ENCODE measurements at places on chromosomes 4 and X.

GRCh38 chrX:75327607-75328006 lies 53.7 kb downstream of the UPRT start:
- no peak for DNase-seq

GRCh38 chrX:115226929-115227328 lies 7.0 kb downstream of the LRCH2 start:
- DNase-seq, result no peak

GRCh38 chrX:108270280-108270679 lies 167.9 kb downstream of the COL4A6 start:
- DNase-seq, result no peak

- DNase-seq, result no peak
Observed at GRCh38 chr4:113744667-113745240, 16.8 kb downstream of the CAMK2D start.

DNA sequence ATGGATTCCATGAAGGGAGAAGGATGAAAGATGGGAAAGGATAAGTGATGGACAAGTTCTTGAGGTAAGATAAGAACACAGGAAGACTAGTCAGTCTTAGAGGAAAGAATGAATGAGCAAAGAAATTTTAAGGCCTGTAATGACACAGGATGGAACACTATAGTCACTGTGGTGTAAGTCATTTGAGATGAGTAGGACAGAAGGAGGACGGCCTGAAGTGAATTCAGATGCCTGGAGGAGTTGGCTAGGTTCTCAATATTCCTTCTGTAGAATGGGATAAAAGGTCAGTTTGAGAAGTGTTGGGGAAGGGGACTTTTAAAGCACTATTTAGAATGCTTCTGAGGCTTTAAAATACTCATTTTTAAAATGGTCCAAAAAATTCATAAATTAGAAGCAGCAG lies 3.9 kb downstream of the MSMO1 start:
- no peak for DNase-seq

DNA sequence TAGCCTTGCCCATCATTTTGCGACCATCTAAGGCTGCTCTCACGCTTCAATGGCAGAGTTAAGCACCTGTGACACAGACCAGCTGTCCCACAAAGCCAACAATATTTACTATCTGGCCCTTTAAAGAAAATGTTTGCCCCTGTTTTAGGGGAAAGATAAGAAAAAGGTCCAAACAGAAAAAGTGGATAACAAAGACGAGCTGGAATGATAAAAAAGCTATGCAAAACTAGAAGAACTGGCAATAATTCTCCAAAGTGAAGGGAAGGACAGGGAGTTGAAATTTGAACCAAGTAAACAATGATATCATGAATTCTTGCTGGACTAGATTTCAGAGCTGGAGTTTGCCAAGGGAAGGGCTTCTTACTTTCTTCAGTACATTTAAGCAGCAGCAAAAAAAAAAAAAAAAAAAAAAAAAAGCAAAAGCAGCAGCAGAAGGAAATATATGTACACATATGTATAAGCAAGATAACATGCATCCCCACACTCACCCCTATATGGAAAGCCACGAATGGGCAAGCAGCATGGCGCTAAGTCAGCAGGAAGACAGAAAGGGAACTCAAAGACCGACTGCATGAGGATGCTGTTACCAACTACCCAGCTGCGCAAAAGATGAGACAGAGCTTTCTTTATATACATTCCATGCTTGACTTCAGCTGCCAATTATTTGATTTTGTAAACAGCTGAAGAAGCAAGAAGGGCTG lies 12.5 kb downstream of the TRAPPC2 start:
- no peak for DNase-seq

- DNase-seq, result no peak
Observed at GRCh38 chr4:19562456-19562855, 689.2 kb upstream of the SLIT2 start.

GRCh38 chrX:154002215-154002719 lies 17.4 kb downstream of the IRAK1 start:
- peak; percentile 56 for DNase-seq

DNA sequence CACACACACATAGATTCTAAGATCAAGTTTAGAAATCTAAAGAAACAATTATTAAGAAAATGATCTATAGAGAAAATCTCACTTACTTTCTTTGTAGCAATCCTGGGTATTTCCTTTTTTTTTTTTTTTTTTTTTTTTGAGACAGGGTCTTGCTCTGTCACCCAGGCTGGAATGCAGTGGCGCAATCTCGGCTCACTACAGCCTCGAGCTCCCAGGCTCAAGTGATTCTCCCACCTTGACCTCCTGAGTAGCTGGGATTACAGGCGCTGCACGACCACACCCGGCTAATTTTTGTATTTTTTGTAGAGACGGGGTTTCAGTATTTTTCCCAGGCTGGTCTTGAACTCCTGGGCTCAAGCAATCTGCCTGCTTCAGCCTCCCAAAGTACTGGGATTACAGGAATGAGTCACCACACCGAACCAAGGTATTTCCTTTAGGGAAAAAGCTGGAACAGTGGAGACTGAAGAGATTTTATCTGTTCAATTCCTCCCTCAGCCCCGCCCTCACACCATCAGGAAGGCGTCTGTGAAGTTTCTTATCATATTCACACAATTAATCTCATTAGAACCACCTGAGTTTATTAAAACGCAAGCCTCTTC lies at the start of gene TRIML2:
Gene TRIML2, minus strand, starts transcription at position 447 of the 599 bp plus-strand sequence. CDS start 4,235 bp downstream, outside the sequence.
- DNase-seq, result no peak

DNA sequence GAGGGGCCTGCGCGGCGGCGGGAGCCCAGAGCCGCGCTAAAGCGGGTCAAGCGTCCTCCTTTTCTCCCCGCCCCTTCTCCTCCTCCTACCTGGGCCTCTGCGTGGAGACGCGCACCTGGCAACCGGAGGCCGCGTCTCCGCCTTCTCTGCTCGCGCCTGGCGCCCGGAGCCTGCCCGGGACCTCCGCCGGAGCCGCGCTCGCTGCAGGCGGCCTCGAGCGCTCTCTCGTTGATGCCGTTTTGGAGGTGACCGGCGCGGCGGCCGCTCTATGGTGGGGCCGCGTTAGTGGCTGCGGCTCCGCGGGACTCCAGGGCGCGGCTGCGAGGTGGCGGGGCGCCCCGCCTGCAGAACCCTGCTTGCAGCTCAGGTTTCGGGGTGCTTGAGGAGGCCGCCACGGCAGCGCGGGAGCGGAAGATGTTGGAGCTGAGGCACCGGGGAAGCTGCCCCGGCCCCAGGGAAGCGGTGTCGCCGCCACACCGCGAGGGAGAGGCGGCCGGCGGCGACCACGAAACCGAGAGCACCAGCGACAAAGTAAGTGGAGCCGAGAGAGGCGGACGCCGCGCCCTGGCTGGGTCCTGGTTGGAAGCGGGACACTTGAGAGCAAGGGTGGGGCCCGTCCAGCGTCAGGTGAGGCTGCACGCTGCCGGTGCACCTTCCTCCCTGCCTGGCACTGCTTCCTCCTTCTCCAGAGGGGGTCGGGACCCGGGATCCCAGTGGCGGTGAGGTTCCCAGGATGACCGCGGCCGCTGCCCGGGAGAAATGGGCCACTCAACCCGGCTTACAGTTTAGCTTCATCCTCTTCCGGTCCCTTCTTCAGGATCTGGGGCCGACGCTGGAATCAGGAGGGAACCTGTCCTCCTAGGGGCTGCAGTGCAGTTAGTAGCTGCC lies at the start of gene CDS1:
Gene CDS1, plus strand, starts transcription at position 140 of the 888 bp plus-strand sequence. Its CDS starts 275 bp downstream, at position 415.
- DNase-seq, result peak; percentile 3

- no peak for DNase-seq
Observed at GRCh38 chr4:187235456-187236170, 512.0 kb upstream of the FAT1 start.

DNA sequence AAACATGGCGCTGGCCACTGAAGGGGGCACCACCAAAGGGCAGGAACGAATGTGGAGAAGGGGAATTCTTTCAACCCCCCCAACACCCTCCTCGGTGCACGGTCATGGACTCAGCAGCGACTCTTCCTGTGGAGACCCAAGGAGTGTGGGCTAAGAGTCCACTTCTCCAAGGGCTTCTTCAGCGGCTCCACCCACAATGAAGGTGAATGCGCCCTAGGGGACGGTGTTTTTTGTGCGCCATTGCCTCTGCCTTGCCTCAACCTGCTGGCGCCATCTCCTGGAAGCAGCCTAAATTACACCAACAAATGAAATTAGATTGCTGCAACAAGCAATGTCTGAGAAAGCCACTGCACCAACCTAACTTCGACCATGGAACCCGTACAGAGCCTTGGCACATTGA lies 169.2 kb upstream of the MAGEB18 start:
- no peak for DNase-seq

GRCh38 chr4:71827826-71828225 lies 43.9 kb upstream of the GC start:
- DNase-seq, result no peak

- no peak for DNase-seq
Observed at GRCh38 chrX:78532363-78532762, 126.8 kb downstream of the RTL3 start.

- DNase-seq, result no peak
Observed at GRCh38 chrX:40383969-40384368, 196.8 kb upstream of the ATP6AP2 start.

DNA sequence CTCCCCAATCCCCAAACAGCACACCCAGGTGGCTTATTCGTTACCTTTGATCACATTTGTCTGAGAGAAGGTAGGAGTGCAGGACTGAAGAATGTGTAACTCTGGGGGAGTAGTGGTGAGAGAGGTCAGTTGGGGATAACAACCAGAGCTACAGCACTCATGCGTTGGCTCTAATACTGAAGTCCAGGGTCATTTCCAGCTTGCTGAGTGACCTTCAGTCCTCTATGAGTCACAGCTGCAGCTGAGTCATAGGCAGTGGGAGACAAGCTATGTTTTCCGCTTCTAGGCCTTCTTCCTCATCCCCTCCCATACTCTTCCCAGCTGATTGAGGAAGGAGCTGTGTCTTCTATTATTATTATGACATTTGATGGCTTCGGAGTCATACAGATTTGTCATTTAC lies 31.6 kb upstream of the CT47C1 start:
- DNase-seq, result no peak

- no peak for DNase-seq
Observed at GRCh38 chr4:110994781-110995180, 371.9 kb upstream of the PITX2 start.

DNA sequence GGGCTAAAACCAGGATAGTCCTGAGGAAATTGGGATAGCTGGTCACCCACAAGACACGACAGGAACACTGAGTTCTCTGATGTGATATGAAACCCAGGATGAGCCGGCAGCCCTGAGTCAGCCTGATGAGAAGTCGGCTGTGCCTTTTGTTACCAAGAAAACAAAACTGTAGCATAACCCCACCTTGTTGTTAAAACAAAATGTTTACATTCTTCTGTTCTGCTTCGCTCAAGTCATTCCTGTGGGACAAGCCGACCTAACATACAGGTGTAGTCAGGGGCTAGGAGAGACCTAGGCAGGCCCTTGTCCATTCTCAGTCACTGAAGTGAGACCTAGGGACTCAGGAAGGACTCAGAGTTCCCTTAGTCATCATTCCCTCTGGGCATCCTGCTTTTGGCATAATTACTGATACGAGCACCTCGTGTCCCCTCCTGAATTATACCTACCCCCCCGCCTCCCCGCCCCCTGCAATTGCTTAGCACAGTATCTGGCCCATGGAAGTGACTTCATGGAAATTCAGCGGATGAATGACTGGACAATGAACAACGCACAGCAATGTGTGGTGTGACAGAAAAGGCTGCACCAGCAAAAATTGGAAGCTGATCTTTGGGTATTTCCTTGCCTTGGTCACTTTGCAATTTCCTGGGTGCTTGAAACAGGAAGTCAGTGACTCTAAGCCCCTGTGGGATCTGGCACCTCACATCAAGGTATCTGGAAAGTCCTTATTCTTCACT lies 31.9 kb upstream of the TLR2 start:
- no peak for DNase-seq

DNA sequence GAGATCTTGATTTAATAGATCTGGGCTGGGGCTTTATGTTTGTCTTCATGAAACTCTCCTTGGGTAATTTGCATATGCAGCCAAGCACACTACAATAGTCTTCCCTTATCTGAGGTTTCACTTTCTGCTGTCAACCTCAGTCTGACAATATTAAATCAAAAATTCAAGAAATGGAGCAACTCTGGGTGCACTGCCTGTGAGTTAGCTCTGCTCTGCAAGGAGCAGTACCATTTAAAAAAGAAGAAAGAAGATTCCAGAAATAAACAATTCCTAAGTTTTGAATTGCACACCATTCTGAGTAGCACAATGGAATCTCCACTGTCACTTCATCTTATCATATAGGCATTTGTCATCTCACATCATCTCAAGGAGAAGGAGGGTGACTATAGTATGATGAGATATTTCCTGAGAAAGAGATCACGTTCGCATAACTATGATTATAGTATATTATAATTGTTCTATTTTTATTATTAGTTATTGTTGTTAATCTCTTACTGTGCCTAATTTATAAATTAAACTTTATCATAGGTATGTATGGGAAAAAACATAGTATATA lies 9.4 kb downstream of the FNIP2 start:
- DNase-seq, result peak; percentile 9

DNA sequence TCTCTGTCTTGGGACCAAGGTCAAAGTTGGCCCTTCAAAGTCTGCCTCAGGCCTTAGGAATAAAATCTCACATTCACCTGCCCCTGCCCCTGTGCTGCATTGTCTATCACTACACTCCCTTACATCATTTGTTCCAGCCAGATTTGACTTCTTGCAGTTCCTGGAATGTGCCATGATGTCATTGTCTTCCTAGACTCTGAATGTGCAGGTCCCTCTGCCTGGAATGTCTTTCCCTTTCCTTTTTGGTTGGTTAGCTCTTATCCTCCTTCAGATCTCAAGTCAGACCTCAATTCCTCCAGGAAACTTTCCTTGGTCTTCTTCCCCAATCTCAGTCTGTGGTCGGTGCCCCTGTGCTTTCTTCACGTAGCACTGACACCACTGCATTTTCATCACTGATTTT lies 67.7 kb upstream of the EFNB1 start:
- no peak for DNase-seq

DNA sequence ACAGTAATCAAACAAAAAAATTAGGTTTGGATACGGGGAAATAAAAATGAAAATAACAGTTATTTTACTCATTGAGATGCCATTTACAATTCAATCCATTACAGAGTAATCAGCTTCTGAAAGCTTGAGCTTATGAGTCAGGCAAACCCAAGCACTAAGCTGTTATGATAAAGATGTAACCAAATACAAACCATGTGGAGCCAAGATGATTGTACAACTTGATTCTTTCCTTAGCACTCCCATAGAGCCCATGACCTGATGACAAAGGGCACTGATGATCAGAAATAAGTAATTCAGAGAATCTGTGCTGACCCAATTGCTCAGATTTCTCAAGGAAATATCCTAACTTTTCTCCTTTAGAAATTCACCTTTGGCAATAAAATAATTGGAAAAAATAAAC lies 40.5 kb upstream of the PRKG2 start:
- DNase-seq, result no peak

DNA sequence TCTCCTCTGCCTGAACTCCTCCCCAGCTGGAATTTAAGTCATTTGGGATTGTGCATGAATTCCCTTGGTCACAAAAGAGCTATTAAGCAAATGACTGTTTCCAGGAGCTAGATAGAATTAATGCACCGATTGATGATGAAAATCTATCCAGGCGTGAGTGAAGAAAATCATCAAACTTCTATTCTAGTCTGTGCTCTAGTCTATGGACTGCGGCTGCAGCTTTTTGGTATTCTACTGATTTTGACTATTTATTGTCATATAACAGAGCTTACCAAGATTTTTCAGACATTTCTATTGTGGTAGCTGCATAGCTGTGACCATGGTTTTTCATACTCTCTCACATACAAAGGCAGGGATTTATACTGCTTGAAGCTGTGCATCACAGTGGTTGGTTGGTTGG lies 403.8 kb downstream of the FSTL5 start:
- DNase-seq, result no peak

- DNase-seq, result no peak
Observed at GRCh38 chr4:183154701-183155391, 55.8 kb downstream of the WWC2 start.

Measured in CD4-positive, alpha-beta T cell treated with Interleukin-6 at 100 ng/mL for 8 hours (primary cell).